Activated T-helper 1 cell treated with anti-CD3 and anti-CD28 coated beads, Interleukin-12 subunit alpha, Interleukin-12 subunit beta, Interleukin-2, Interleukin-4 antibody, amounts not matched to agents 30 ng/mL and 10 ng/mL and 1 ng/mL, durations not matched to agents 14 hours and 24 hours and 36 hours (primary cell): ENCODE measurements at places on chromosomes 4 and X. TPM values are rescaled to one million over a fixed set of nuclear protein-coding genes. Genes with fewer than 3 reads are reported as not detected.

OPHN1 gene
- total RNA-seq: 0.03 and 0.05 TPM in 2 replicates

GRCh38 chr4:145130130-145130529 is 32.0 kb downstream of the ABCE1 start:
- peak overlapping the region; percentile 78 for H3K27ac ChIP-seq
- DNase-seq: no peak
- no peaks in the 10 kb centered on the region for H3K27me3 ChIP-seq
- peaks cover 87% of the 10 kb centered on the region for H3K4me1 ChIP-seq

- DNase-seq: no peak
- no peaks in the 10 kb centered on the region for H3K27me3 ChIP-seq
- peaks cover 7% of the 10 kb centered on the region for H3K4me1 ChIP-seq
- H3K27ac ChIP-seq: no peak overlapping the region
These were observed 9.3 kb downstream of the ZXDA start for GRCh38 chrX:57900975-57901374.

- peaks cover 7% of the 10 kb centered on the region for H3K27me3 ChIP-seq
- no peak overlapping the region for H3K4me3 ChIP-seq
- H3K27ac ChIP-seq: no peak overlapping the region
- DNase-seq: no peak
- no peaks in the 10 kb centered on the region for H3K4me1 ChIP-seq
These were observed 320.7 kb upstream of the CLNK start for GRCh38 chr4:11005300-11005699.

FDCSP gene
- total RNA-seq: not detected in 2 replicates

DNA sequence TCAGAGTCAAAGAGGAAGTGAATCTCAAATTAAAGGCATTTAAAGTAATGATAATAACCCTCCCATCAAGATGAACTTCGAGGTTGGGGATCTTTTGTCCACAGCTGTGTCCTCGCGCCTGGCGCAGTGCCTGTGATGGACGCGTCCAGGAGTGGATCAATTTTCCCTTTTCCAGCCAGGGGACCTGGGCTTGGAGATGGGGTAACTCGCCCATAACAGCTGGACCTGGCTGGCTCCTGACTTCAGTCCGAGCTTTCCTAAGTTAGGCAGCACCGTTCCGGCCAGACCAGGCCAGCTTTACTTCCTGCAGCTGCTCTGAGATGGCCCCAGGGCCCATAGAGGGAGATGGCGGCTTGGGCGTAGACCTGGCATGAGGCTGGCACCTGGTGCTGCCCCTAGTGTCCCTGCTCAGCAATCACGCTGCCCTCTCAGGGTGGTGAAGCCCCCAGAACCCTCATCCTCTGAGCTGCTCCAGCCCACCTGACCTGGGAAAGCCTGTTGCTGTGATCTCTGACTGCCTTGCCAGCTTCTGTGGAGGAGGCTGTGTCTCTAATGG is 23.9 kb downstream of the ADRA2C start:
- H3K36me3 ChIP-seq: no peaks in the 10 kb centered on the region
- DNase-seq: no peak
- no peak overlapping the region for H3K4me3 ChIP-seq
- no peaks in the 10 kb centered on the region for H3K27me3 ChIP-seq
- H3K27ac ChIP-seq: no peak overlapping the region

DNA sequence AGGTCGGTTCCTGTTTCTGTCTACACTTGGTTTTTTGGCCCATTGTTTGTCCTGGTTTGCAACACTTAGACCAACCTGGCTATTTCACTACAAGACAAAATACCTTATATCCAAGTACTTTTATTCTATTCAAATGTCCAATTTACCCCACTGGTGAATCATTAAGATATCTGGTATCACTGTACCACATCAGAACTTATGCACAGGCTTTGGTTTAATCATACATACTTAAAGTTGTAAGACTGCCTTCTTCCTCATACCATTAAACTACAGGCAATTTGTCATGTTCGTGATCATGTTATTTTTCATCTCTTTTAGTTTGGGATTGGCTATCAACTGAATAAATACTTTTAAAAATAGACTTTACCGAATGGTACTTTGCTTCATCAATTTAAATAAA is 53.0 kb upstream of the ATOH1 start:
- H3K27ac ChIP-seq: no peak overlapping the region
- no peak overlapping the region for H3K4me3 ChIP-seq
- H3K36me3 ChIP-seq: no peaks in the 10 kb centered on the region
- no peak for DNase-seq
- H3K4me1 ChIP-seq: no peaks in the 10 kb centered on the region

CSAG1 gene
- not detected in 2 replicates for total RNA-seq

ATP2B3 gene
- 0.05 TPM in 1 of 2 replicates, not detected in the other for total RNA-seq

DNA sequence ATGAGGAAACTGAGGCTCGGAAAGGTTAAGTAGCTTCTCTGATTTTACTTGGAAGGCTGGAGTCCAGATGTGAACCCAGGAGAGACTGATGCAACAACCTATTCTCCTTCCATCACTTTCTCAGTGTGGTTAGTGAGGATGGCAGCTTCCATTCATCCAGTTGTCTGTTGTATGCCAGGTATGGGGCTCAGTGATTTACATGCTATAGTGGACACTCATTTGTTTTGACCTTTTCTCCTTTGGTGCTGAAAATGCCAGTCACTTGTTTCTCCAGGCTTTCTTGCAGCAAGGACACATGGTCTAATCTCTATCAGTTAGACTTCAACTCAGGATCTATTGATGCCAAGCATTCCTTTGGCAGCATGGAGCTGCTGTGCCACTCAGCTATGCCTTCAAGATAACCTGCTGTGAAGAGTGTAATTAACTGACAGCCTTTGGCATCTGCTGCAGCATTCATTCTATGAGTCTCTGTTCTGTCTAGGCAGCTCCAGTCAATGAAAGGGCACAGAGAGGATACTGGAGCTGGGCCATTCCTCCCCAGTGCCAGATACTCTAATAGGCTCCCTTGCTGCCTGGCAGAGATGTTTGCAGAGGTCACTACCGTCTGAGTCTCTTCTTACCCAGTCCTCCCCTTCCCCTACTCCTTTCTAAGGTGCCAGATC is 11.0 kb upstream of the CWH43 start:
- DNase-seq: no peak
- no peak overlapping the region for H3K4me3 ChIP-seq
- H3K4me1 ChIP-seq: no peaks in the 10 kb centered on the region
- no peaks in the 10 kb centered on the region for H3K36me3 ChIP-seq
- peaks cover 6% of the 10 kb centered on the region for H3K27me3 ChIP-seq

DNA sequence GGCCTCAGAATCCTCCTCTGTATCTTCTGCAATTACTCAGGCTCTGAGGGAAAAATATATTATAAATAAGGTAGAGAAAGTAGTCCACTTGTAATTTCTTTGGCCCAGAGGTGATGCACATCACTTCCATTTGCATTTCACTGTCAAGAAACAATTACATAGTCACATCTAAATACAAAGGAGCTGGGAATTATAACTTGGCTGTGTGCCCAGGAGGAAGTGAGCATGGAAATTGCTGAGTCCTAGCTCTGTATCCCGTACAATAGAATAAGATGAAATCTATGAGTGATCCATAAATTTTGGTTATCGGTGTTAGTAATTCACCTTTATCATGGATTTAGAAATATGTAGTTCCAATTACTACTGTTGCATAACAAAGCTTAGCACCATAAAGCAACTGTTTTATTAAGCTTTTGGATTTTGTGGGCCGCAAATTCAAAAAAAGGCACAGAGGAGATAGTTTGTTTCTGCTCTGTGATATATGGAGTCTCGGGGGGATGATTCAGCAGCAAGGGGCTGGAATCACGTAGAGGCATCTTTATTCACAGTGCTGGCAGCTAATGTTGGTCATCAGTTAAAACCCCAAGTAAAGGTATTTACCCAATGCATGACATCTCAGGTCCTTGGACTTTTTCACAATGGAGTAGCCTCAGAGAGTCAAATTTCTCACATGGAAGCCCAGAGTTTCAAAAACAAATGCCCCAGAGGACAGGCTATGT is 241.4 kb upstream of the GALNT7 start:
- no peak overlapping the region for H3K4me3 ChIP-seq
- H3K27me3 ChIP-seq: no peaks in the 10 kb centered on the region
- H3K4me1 ChIP-seq: no peaks in the 10 kb centered on the region
- no peaks in the 10 kb centered on the region for H3K36me3 ChIP-seq
- no peak overlapping the region for H3K27ac ChIP-seq
